Activated CD4-positive, alpha-beta T cell treated with anti-CD3 and anti-CD28 coated beads for 24 hours (primary cell): ENCODE measurements at places on chromosomes 3 and 15.
A peak's percentile ranks its signal among the peaks of the same experiment; 100 is the strongest.

DNA sequence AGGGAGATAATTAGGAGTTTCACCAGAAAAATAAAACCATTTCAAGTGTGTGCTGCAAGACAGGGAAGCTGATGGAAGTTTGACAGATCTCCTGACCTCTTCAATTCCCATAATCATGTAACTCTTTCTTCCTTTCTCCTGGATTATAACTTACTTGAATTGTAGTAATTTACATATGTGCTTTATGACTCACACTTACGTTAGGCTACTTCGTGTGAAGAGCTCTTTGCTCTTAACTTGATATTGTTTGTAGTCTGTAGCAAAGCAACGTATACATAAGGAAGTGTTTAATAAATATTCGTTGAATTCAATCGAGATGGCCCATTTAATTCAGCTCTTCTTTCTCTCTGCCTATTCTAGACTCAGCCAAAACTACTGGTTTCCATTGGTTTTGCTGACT, 23.5 kb downstream of the ROBO2 start:
- no peak for DNase-seq

GRCh38 chr3:145087038-145087437, 1073.9 kb downstream of the PLOD2 start:
- no peak for DNase-seq

DNA sequence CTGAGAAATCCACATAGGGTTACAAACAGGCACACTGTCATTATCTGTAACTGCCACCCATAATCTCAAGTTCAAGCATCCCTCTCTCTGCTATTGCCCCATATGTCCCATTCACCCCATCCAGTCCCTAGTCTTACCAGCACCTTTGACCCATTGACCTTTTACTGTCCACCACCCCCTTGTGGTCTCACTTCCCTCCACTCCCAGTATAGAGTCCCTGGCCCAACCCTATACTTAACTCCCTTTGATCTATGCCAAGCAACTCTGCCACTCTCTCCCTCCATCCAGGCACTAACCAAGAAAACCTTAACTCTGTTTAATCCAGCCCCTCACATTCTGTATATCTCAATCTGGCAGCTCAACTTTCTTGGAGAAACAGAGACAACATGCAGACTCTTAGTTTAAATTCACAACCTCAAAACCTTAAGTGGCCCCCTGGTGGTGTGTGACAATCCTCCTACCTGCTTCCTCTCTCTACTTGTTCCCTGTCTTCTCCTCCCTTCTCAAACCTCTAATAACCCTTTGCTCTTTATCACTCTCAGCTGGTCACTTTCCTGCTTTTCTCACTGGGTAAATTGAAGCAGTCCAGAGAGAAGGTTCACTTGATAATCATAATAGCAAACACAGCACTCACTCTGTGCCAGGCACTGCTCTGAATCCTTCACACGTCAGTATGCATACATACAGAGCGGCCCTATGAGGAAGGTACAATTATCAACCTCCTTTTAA, 162.7 kb downstream of the STT3B start:
- no peak for DNase-seq

GRCh38 chr3:62922326-62922725, 47.1 kb upstream of the CADPS start:
- DNase-seq = no peak

DNA sequence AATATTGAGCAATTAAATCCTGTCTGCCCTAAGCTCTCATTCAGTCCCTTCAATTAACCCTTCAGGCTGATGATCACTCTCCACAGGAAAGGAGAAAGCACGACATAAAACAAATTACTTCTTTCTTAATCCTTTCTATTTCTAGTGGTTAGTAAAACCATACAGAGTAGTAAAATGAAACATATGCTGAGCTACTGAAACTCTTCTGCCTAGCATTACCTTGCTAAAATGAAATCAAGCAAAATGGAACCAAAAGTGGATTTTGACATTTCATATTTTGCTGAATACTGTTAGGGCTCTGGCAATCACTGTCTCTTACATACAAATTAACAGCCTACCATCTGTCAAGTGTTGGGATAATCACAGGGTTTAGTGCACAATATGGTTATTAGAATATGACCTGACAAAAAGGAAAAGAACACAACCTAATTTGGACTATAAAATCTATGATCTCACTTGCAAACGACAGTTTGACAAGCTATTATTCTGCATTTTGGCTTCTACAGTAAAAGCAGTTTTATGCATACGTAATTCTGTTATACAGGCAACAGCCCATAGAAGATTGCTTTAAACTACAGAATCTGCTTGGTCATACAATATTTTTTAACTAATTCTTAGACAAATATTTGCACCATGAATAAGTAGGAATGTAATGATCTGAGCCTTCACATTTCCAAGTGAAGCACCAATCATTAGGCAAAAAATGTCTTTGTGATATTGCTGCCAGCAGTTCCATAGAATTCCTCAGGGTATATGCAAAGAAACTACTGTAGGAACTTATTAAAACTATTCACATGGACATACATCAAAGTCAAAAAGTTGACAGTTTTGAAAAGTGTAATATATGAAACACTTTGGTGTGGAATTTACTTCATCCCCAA, 105.0 kb downstream of the FHIT start:
- no peak for DNase-seq

- no peak for DNase-seq
These were observed 18.4 kb downstream of the SENP5 start for GRCh38 chr3:196886144-196886543.

- DNase-seq = no peak
These were observed 47.8 kb upstream of the NDN start for GRCh38 chr15:23734862-23735261.

DNA sequence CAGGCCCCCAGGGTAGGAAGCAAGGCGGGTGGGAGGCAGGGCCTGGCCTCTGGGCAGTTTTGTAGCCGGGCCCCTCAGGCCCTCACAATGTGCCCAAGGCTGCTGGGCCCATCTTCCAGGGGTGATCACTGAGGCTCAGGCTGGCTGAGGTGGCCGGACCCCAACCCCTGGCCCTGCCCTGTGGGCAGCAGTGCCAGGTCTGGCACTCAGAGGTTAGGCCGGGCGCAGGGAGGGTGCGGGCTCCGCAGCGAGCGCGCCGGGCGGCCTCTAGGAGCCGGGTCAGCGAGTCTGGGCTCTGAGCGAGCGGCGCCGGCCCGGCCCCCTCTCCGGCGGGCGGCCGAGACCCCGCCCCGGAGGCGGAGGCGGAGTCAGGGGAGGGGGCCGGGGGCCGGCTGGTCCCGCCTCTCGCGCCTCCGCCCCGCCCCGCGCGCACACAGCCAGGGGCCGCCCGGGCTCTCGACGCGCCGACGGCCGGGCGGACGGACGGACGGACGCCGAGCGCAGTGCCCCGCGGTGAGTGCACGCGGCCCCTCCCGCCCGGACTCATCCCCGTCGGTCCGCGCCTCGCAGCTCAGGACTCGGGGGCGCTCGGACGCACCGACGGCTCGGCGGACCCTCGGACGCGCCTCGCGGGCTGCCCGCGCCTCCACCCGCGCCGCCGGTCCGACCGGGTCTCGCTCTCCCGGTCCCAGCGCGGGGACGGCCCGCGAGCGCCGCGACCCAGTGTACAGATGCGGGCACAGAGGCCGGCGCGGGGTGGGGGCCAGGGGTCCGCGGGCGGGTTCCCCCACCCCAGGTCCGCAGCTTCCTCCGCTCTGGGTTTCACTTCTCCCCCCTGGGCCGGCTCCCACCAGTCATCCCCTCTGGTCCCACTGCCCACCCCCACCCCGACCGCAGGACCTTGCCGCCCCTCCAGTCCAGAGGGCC, at the start of gene FBLN2:
TSS of gene FBLN2 (plus strand) at position 430 of the 927 bp plus-strand sequence. CDS start 21,231 bp downstream, outside the sequence.
- DNase-seq = peak; percentile 6

DNA sequence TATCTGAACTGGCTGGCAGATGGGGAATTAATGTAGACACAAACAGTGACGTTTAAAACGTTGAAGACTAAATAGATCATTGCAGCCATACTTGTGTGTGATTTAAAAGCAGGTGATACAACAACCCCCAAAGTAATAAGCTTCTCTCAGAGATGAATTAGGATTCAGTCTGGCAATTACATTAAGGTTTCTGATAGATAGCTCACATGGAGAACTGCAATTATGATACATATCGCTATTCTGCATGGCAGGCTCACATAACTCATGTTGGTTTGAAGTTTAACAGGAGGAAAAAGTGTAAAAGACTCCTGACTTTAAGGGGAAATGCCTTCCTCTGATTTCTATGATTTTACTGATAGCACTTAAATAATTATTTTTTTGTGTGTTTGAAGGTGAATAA, 196.9 kb downstream of the CLSTN2 start:
- no peak for DNase-seq

GRCh38 chr3:149575213-149575960, 82.4 kb downstream of the WWTR1 start:
- DNase-seq = no peak

DNA sequence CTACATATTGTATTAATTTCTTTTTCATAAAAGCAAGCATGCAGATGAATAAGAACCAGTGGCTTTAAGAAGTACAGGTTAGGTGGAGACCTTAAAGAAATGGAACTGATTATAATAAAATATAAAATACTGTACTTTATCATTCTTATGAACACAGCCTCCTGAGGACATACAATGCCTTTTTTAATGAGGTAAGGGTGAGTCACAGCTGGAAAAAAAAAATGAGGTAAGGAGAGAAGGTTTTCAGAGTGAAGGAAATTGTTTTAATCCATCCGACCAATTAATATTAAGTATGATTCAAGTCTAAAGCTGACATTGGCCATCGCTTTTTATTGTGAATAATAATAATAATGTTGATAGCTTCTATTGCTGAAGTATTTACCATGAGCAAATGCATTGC, 170.3 kb upstream of the SOX2 start:
- no peak for DNase-seq

DNA sequence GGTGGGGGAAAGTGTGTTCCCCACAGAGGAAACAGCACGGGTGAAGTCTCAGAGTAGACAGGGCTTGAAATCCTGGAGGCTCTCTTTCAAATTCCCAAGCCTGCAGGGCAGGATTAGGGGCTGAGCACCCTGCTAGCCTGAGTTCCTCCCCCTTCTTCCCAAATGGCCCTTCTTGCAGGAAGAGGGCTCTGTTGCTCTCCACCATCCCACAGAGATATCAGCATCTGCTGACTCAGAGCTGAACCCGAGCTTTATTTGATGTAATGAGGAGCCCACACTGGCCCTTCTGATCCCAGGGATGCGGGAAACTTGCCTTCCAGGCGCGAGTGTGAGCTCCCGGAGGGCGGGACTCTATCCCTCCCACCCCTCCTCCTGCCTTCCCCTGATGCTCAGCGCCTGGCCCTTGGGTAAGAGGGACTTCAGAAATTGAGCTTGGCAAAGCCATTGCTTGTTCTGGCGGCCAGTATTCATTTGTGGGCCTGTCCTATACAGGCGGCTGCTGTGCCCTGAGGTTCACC, 1.4 kb upstream of the STRA6 start:
- DNase-seq = no peak

DNA sequence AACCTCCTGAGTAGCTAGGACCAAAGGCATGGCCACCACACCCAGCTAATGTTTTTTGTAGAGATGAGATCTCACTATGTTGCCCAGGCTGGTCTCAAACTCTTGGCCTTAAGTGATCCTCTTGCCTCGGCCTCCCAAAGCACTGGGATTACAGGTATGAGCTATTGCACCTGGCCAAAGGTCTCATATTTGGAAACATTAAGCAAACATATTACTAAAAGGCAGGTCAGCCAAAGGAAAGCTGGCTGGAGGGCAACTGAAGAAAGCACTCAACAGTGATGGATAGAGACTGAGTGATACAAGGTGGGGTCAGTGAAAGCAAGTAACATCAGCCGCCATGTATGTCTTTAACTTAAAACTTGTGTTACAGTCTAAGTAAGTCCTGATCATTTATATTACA, 57.5 kb downstream of the TBC1D2B start:
- no peak for DNase-seq

DNA sequence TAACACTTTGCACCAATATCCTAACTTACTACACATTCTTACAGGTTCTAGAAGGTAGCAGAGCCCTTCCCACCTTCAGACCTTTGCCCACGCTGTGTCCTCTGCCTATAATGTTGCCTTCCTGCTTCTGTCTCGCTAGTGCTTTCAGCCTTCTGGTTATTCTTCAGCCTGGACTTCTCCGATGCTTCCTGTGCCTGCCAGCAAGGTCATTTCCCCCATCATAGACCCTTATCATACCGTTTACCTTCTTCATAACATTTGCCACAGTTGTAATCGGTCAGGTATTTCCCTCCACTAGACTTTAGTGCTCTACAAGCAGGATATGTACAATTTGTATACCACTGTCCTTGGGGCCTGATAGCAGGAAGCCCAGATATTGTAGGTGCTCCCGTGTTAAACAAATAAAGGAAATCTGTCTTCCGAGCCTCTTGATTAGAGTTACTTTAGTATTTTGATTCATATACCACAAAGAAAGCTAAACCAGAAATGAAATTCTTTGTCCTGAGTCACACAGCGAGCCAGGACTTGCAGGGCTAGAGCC, 35.8 kb upstream of the CMTM7 start:
- no peak for DNase-seq

DNA sequence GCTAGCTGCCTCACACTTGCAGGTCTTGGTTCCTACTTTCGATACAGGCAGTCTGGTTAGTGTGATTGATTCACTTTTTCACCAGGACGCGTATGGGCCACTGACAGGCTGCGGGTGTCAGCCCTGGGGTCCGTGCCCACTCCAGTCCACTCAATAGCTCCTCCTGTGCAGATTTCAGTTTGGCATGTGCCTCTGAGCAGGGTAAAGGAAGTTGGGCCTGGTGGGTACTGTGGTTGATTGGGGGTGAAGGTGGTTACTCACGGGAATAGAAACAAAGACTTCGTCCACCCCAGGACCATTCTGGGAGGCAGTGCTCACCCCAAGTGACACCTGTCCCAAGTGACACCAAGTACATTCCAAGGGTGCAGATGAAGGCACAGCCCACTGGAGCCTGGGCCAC, 62.3 kb downstream of the EPHB1 start:
- no peak for DNase-seq

DNA sequence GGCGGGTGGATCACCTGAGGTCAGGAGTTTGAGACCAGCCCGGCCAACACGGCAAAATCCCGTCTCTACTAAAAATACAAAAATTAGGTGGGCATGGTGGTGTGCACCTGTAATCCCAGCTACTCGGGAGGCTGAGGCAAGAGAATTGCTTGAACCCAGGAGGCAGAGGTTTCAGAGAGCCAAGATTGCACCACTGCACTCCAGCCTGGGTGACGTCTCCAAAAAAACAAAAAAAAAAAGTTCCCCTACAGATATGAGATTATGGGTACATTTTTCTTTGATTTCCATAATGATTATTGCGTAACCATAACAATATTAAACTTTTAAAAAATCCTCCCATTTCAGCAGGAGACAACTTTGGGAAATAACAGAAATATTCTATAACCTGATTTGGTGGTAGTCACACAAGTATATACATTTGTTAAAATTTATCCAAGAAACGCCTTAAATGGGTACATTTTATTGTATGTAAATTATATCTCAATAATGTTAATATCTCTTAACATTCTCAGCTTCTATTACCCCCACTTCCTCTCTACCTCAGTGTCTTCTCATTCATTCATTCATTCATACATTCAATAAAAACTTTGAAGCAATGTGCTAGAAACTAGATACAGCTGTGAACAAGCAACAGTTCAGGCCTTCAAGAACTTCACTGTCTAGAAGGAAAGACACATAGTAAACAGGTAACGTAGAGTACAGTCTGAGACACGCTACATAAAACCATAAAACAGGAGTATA, 6.6 kb downstream of the UBR1 start:
- no peak for DNase-seq

- no peak for DNase-seq
These were observed 17.2 kb downstream of the GCSAM start for GRCh38 chr3:112115806-112116383.

GRCh38 chr15:57496946-57497869, 94.5 kb upstream of the MYZAP start:
- no peak for DNase-seq

- DNase-seq = no peak
These were observed 100.8 kb upstream of the TPRG1 start for GRCh38 chr3:189070965-189071364.
